Cardiac muscle cell (in vitro differentiated cells and primary cell): ENCODE measurements at places on chromosomes 7 and 10. TPM values are rescaled to one million over a fixed set of nuclear protein-coding genes. Genes with fewer than 3 reads are reported as not detected.

DNA sequence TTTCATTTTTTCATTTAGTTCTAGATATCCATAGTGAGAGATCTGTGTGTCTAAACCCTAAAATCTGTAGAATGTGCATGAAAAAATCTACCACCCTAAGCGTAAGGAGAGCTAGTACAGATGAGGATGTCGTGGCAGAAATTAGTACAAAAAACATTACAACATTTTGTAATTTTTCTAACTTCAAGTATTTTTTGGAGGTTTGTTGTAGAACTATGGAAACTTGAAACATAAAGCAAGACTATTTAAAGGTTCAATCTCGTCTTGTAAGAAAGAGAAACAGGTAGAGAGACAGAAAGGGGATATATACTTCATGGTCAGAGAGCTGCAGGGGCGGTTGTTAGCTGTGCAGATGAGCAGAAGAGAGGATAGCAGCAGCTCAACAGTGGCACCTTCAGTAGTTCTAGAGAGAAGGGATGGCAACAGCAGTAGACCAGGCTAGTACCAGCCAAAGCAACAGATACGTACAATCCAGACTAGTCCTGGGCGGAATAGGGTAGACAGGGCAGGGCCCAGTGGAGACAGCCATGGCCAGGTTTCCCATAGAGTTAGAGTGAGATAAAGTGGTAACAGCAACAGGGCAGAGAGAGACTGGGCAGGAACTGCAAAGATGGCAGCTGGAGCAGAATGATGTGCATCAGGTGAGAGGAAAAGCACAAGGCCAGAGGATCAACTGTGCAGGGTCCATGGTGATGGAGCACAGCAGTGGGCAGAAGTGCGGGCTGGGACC is 145.2 kb downstream of the FRMD4A start:
- peak; percentile 64 for DNase-seq

DNA sequence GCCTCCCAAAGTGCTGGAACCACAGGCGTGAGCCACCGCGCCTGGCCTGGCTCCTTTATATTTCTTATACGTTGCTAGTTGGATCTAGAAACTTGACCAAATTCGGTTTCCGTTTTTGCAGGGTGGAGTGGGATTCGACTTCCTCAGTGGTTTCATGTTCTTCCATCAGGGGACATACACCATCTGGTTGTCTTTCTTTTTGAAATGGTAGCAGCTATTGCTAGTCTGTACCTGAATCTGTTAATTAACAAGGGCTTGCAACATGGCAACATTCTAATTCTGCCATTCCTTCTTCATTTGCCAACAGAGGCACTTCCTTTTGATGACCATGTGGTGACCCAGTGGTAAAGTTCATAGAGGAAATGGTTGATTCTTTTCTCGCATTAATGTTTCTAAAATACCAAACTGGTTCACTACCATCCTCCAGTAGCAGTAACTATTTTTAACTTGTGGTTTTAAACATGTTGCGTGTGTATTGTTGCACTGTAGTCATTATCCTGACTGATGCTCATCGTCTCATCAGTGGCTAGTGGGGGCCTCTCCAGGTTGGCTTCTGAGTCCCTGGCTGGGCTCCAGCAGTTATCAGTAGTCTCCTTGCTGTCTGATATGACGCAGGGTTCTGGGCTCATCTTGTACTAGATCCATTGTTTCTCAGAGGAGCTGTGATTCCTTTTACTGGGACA is 159.2 kb downstream of the RGS10 start:
- DNase-seq, result no peak

The LIPF gene
- total RNA-seq, result not detected in 2 replicates

The TRIM8 gene
- total RNA-seq, result 100 and 130 TPM in 2 replicates

DNA sequence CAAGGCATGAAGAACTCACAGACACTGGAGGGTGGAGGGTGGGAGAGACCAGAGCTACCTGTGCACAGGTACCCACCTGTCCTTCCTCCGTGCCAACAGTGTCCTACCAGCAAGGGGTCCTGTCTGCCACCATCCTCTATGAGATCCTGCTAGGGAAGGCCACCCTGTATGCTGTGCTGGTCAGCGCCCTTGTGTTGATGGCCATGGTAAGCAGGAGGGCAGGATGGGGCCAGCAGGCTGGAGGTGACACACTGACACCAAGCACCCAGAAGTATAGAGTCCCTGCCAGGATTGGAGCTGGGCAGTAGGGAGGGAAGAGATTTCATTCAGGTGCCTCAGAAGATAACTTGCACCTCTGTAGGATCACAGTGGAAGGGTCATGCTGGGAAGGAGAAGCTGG is 21.8 kb downstream of the PRSS2 start:
- DNase-seq, result no peak

The AZGP1 gene
- 0.39 TPM in 1 of 2 replicates, not detected in the other for total RNA-seq

- no peak for DNase-seq
Measured at GRCh38 chr10:122571892-122572291, 11.3 kb downstream of the DMBT1 start.

The IRF5 gene
- total RNA-seq, result not detected in 2 replicates

DNA sequence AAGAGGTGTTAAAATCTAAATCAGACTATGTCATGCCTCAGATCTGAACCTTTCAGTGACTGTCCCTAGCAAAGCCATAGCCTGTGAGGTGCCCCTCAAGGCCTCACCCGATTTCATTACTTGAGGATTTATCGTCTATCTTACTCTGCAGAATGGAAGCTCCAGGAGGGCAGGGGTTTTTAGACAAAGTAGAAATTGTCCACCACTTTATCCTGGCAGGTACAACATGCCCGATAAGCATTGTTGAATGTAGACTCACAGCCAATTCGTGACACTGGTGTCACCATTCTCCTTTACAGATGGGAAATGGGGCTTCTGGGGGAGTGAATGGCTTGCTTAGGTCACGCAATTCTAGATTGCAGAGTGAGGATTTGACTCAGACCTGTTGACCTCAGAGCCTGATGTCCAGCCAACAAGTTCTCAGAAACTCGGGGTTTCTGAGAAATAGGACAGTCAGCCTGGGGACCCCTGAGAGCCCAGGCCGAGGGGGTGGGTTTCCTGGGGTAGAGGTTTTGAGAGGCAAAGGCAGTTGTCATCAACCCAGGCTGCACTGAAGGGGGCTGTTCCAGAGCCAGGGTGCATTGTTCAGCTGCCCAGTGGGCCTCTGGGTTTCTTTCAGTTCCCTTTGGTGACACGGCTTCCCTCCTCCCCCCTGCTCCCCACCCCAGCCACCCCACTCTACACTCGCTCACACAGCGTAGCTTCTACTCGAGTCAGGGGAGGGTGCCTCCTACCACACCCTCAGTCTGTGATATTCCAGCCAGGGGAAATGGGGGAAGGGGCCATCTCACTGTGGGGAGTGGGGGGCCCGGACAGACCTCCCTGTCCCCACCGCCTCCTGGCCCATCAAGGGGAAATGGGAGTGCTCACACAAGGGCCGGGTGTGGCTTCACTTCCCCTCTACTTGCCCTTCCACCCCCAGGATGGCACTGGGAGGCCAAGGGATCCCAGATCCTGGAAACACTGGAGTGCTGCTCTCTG is 3.1 kb upstream of the IRF5 start:
- no peak for DNase-seq

DNA sequence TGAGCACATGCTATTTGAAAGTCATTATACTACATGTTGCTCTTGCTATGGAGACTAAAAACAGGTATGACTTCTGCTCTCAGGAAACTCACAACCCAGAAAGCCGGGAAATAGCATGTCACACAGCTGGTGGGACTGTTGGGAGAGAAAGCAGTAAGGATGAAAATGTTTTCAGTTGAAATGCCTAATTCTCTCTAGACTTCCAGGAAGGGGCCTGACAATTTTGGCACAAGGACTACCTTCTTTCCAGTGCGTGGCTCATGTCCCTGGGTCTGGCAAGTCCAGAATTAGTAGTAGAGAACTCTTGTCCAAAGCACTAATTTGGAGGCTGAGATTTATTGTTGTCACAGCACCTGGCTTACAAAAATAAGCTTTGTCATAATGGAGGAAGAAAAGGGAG is 567.6 kb downstream of the LRMDA start:
- DNase-seq, result no peak

The STARD3NL gene
- 55.4 and 72.2 TPM in 2 replicates for total RNA-seq

The PALD1 gene
- total RNA-seq, result 11.1 and 19.1 TPM in 2 replicates

The CYP2W1 gene
- total RNA-seq, result 3.4 TPM in 1 of 2 replicates, not detected in the other
